ENCODE measurements at places on chromosomes 11 and 22. TPM values are rescaled to one million over a fixed set of nuclear protein-coding genes. Genes with fewer than 3 reads are reported as not detected.

The PLAAT4 gene
- total RNA-seq, result 0.82 TPM

The LYVE1 gene
- not detected for total RNA-seq

The SCGB1C1 gene
- not detected for total RNA-seq

The SUN2 gene
- total RNA-seq, result 118 TPM

The TMEM25 gene
- total RNA-seq, result 11.3 TPM

The BTBD18 gene
- not detected for total RNA-seq

The JAML gene
- total RNA-seq, result not detected

The SLC22A9 gene
- total RNA-seq, result not detected

The BIRC3 gene
- 0.41 TPM for total RNA-seq

The ST3GAL4 gene
- total RNA-seq, result 32.9 TPM

The PANX3 gene
- total RNA-seq, result not detected

The ROBO3 gene
- total RNA-seq, result 2.5 TPM

The TESMIN gene
- 5.1 TPM for total RNA-seq

The SORL1 gene
- 0.31 TPM for total RNA-seq

The IL17REL gene
- total RNA-seq, result not detected

The ZDHHC8 gene
- 127 TPM for total RNA-seq

The MYOD1 gene
- total RNA-seq, result not detected

Data from HFFc6 (cell line).